ENCODE measurements at places on chromosomes 7 and 10. TPM values are rescaled to one million over a fixed set of nuclear protein-coding genes. Genes with fewer than 3 reads are reported as not detected.

AKR1C8 gene
- total RNA-seq: 0.63 TPM

NODAL gene
- not detected for total RNA-seq

NUTM2A gene
- 2.1 TPM for total RNA-seq

MBL2 gene
- total RNA-seq: not detected

DNA sequence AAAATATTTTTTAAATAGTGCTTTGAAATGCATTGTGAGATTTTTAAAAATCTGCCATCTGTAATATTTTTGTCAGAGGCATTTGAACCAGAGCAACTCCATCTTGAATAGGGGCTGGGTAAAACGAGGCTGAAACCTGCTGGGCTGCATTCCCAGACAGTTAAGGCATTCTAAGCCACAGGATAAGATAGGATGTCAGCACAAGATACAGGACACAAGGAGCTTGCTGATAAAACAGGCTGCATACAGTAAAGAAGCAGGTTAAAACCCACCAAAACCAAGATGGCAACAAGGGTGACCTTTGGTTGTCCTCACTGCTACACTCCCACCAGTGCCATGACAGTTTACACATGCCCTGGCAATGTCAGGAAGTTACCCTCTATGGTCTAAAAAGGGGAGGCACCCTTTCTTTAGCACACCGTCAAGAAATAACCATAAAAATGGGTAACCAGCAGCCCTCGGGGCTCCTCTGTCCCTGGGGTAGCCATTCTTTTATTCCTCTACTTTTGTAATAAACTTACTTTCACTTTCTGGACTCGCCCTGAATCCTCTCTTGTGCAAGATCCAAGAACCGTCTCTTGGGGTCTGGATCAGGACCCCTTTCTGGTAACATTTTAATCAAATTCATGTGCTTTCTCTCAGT lies 273.7 kb downstream of the SEMA3D start:
- no peak for DNase-seq

GRCh38 chr10:68462536-68462935 lies 9.2 kb downstream of the DNA2 start:
- DNase-seq: no peak

- DNase-seq: peak; percentile 68
Observed at GRCh38 chr10:119315128-119316001, 108.0 kb downstream of the GRK5 start.

DNA sequence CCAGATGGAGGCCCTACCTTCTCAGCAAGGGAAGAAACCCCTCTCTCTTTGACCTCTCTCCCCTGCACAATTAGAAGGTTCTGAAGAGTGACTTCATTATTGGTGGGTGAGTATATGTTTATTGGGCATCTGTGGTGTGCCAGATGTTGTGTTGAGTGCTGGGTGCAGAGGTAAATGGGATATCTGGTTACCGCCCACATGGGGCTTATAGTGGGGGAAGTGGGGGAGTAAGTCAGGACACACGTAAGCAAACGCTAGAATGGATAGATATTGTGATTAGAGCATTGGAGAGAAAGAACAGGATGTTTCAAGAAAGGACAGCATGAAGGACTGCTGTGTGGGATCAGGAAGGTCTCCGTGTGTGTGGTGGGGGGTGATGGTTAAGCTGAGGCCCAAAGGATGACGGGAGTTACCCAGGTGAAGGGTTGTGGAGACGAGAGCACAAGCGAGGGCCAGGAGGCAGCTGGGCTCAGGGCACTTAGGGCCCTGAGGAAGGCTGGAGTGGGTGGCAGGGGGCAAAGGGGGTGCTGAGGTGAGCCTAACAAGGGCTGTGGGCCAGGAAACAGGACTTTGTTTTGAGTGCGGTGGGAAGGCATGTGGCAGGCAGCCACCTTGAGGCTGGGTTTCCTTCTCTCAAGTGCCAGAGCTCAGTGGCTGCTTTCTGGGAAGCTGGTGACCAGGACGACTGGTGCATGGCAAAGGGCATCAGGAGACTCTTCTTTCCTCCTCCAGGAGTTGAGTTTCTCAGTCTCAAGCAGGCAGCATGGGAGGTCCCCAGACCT lies 299.9 kb downstream of the RPS24 start:
- no peak for DNase-seq

- DNase-seq: no peak
Observed at GRCh38 chr10:69202332-69202731, 17.8 kb upstream of the HKDC1 start.

GRCh38 chr10:50421026-50421719 lies 169.9 kb upstream of the ASAH2 start:
- DNase-seq: no peak

GRCh38 chr10:127299956-127300689 lies 103.7 kb upstream of the INSYN2A start:
- no peak for DNase-seq

DNA sequence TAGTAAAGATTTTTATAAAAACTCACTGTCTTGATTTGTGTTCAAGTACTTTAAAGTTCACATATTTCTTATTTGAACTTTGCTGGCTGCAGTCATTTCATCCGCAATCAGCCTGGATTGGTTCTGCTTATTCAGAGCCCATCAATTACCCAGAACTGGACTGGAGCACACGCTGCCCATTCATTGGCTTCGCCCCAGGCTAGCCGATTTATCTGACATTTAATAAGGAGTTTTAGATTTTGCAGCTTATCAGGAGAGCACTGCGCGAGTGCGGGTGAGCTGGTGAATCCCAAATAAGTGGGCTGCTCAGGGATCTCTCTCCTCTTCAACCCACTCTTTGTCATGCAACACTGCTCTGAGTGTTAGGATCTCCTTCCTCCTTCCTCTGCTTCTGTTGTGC lies 166.0 kb upstream of the GPR26 start:
- no peak for DNase-seq

All from right cardiac atrium (tissue), 5 donors.